Myocyte (in vitro differentiated cells): ENCODE measurements at places on chromosomes 2 and 18. TPM values are rescaled to one million over a fixed set of nuclear protein-coding genes. Genes with fewer than 3 reads are reported as not detected.

SUPT7L gene
- total RNA-seq: 35.4 and 44.0 TPM in 2 replicates

MFF gene
- total RNA-seq: 82.2 and 103 TPM in 2 replicates

MC2R gene
- total RNA-seq: not detected in 2 replicates

CFAP65 gene
- total RNA-seq: 0.05 TPM in 1 of 2 replicates, not detected in the other

SERPINB3 gene
- not detected in 2 replicates for total RNA-seq

TM4SF20 gene
- not detected in 2 replicates for total RNA-seq

LONRF2 gene
- total RNA-seq: not detected in 2 replicates

GRCh38 chr18:8559612-8560186 is 49.5 kb upstream of the RAB12 start:
- no peak for DNase-seq

- peak; percentile 67 for DNase-seq
Measured at GRCh38 chr2:145350011-145350410, 830.1 kb upstream of the ZEB2 start.

DNA sequence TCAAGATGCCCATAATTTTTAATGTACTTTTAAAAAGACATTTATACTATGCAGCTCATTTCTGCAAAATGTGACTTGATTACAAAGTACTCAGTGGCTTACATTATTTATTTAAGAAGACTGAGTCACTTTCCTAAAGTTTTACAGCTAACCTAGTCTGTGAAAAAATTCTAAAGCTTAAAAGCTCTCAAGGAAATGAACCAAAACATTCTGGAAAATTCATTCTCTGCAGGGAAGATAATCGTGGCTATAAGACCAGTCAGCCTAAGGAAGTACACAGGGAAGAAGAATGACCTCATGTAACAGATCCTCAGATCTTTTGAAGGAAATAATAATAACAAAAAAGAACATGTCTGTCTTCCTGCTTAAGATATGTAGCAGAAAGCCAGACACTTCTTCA is 232.1 kb upstream of the STK17B start:
- DNase-seq: no peak

- no peak for DNase-seq
Measured at GRCh38 chr2:85615413-85615728, 615 bp upstream of the USP39 start.

DNA sequence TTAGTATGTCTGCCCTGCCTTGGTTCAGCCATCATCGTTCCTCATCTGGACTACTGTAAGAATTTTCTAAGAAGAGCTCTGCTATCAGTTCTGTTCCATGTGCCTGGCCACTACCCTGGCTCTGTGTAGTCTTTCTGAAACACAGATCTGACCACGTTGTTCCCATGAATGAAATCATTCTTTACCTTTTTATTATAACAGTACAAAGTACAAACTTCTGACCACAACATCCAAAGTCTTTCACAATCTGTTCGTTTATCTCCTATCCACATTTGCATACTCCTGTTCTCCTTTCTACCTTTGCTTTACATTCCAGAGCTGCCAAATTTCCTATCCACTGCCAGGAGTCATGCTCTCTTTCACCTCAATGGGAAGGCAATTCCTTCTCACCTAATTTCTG is 284.6 kb upstream of the LRP1B start:
- no peak for DNase-seq

DNA sequence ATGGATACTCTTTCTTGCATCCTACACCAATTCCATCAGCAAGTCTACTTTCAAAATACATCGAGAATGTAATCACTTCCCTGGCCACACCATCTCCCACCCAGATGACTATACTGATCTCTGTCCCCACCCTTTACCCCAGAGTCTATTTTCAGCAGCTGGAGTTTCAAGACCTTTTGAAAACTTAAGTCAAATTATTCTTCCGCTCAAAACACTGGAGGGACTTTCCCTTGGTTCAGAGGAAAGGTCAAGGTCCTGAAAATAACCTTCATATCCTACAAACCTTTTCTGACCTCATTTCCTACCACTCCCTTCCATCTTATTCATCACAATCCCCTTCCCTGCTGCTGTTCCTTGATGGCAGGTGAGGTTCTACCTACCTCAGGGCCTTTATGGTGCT is 58.8 kb upstream of the LYPD6 start:
- no peak for DNase-seq

GRCh38 chr18:25876330-25876948 is 214.0 kb downstream of the SS18 start:
- DNase-seq: peak; percentile 52

- no peak for DNase-seq
Measured at GRCh38 chr2:68918497-68918896, 34.2 kb downstream of the GKN2 start.

GRCh38 chr2:124080281-124081153 is 55.4 kb downstream of the CNTNAP5 start:
- DNase-seq: no peak

DNA sequence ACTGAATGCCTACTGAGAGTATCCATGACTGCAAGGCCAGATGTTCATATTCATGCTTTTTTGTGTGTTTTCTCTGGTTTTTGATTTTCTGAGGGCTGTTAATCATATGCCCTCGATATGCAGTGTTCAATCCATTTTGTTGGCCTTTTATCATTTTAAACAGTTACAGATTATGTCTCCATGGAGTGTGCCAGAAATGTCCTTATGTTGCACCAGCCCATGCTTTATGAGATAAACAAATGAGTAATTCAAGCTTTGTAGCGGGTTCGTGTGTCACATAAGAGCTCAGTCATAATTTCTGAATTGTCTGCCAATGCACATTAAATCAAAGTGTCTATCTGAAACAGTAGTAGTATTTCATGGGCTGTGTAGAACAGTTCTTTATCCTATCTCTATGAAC is 583.0 kb downstream of the THSD7B start:
- no peak for DNase-seq

DNA sequence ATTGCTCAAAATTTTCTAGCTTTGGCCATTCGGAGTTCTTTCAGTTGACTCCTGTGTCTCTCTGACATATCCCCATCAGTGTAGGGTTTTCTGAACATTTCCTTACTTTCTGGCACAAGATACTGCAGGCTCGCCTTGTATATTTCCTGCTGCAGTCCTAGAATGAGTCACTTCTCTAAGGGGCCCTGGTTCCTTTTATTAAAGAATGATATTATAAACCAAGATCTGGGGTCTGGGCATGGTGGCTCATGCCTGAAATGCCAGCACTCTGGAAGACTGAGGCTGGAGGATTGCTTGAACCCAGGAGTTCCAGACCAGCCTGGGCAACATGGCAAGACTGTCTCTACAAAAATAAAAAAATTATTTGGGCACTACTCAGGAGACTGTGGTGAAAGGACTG is 3.0 kb upstream of the RPL37A start:
- DNase-seq: no peak
